ENCODE measurements at places on chromosomes 12 and 14. TPM values are rescaled to one million over a fixed set of nuclear protein-coding genes. Genes with fewer than 3 reads are reported as not detected.

- DNase-seq = no peak
Measured at GRCh38 chr12:2877953-2878732, 1.1 kb downstream of the RHNO1 start.

- peak; percentile 84 for DNase-seq
Measured at GRCh38 chr12:3046441-3047200, 30.6 kb upstream of the TSPAN9 start.

DNA sequence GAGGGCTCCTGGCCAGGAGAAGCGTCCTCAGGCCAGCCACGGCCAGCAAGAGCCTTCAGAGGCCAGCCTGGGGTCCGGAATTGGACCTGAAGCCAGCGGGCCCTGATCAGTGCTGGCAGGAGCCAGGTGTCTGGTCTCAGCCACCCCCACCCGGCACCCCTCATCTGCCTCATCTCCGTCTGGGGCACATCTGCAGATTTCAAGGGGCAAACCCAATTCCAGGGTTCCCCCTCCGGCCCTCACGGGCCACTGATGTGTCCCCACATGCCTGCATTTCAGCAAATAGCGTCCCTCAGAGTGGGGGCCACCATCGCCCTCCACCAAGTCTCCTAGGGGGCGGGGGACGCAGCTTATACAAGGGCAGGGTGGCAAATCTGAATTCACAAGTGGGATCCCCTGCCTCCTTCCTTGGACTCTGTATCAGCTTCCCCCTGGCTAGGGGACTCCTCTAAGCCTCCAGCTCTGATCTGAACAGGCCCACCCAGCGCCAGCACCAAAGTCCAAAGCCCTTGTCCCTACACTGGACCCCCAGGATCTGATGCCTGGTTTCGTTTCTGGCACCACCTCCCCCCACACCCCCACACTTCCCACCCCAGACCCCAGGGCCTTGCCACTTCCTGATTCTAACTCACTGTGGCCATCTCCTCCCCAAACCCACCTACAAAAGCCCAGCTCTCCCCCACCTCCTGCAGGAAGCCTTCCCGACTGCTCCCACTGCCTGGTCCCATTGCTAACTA lies 10.1 kb downstream of the TMEM179 start:
- DNase-seq = no peak

DNA sequence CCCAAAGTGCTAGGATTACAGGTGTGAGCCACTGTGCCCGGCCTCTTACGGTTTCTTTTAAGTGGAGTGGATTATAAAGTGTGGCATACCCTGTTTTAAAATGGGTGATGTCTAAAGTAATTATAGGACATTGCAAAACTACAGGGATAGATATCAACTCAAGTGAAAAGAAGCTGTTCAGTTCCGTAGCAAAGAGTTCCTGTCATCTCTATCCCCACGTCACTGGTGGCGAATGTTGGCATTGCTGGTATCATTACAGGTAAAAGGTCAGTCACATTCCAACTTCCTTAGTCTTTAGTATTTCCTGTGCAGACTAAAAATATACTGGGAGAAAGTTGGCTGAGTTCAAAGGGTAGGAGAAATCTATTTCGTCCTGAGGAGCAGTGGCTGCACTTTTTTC lies 95.6 kb upstream of the SLC38A2 start:
- peak; percentile 85 for DNase-seq

- no peak for DNase-seq
Measured at GRCh38 chr14:23442721-23443356, 7.4 kb upstream of the MYH7 start.

DNA sequence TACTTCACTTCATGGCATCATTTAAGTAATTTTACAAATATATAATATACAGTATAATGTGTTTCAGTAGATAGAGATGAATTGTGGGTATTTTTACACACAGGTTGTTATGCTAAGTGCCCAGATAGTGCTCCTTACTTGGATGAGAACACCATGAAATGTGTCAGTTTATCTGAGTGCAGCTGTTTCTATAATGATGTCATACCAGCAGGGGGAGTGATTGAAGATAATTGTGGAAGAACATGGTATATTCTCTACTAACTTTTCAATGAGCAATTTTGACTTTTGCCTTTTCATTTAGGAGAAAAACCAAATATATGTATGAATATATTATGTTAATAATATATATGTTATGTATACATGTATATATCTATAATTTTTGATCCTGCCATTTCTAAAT lies 221.6 kb downstream of the LRRK2 start:
- DNase-seq = no peak

DNA sequence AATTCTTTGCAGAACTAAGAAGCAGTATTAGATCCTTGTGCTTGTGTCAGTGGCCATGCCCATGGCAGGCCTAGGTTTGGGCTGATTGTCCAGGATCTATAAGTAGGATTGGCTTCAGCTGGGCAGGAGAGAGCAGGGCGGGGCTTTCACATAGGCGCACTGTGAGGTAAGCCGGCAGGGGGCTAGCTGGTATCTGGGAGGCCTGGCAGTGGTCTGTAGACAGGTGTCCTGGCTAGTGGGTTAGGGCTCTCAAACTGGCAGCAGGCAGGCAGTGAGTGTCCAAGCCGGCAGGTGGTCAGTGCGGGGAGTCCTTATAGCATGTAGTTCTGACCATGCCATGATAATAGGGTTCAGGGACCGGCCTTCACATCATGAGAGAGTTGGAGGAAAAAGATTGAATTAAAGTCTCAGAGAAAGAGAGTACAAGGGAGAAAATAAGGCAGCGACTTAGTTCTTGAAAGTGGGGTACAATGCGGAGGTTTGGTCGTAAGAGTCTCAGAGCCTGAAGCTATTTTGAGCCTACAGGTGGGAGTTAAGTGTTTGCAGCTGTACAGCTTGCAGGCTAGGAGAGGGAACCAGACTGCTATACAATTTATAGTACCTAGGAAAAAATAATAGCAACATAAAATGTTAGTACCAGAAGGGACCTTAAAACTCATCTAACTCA lies 137.4 kb downstream of the TPH2 start:
- DNase-seq = no peak

DNA sequence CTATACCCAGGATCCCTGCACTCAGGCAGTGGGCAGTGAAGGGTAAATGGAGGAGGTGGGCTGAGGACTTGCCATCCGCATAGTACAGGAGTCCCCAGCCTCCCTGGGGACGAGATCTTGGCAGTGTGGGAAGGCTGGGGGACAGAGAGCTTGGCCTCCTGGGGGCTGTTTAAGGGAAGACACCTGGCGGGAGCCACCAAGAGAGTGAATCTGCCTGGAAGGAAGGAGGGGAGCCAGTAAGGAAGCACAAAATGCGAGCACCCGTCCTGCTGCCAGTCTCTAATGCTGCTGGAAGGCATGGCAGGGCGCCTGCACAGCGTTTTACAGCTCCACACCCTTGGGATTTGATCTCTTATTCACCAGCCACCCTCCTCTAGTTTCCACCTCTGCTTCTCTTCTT lies 7.4 kb upstream of the KRT2 start:
- DNase-seq = no peak

- DNase-seq = no peak
Measured at GRCh38 chr12:62865065-62865464, 69.9 kb downstream of the PPM1H start.

DNA sequence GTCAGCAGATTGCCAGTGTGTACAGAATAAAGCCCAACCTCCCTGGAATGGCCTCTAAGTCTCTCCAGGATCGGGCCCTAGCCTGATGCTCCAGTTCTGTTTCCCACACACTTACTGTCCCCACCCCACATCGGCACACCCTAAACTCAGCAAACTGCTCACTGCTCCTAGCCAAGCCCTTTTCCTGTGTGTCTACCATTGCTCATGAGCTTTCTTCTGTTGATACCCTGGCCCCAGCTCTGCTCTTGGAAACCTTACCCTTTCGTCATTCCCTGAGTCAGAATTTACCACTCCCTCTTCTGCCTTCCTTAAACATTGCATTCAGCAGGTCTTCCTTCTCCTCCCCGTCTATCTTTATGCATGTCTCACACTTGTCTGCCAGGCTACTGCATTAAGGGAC lies 158.9 kb downstream of the TMX1 start:
- peak; percentile 92 for DNase-seq

DNA sequence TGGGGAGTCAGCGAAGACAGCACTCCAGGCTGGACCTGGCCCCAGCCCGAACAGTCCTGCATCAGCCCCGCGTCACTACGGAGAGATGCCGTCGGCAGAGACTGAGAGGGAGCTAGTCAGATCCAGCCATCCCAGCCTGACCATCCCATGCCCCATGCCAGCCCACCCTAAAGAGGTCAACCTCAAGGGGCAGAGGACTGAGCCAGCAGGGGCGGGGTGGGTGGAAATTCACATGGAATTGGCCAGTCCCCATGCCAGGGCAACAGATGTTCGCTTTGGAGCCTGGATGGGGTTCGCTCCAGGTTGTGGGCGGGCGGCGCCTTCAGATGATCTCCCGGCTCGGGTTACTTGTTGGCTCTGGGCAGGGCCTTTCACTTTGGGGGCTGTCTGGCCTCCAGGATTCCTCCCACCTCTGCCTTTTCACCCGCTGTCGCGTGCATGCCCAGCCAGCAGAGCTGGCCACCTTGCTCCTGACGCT lies 154.3 kb downstream of the TSPAN9 start:
- no peak for DNase-seq

DNA sequence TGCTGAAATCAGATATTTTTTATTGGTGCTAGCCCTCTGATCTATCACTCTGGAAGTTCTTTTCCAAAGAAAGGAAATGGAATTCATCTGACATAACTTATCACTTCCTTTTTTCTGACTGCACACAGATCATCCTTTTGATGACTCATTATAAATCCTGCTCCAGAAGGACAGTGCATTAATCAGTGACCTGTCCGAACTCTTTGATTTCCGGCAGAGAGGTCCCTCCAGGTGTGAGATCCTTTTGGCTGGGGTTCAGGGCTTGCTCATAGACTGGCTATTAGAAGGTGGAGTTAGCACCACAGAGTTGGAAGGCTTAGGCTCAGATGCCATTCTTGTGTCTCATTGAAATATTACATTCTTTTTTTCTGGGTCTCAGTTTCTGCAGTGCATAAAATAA lies 328.2 kb downstream of the ZFP36L1 start:
- peak; percentile 91 for DNase-seq

- DNase-seq = no peak
Measured at GRCh38 chr14:97028382-97028781, 231.2 kb downstream of the VRK1 start.

Gene GXYLT1
- total RNA-seq = 9.7 TPM

Gene GLT8D2
- total RNA-seq = 6.0 TPM

Gene MIP
- 0.15 TPM for total RNA-seq

Gene P2RX7
- total RNA-seq = 2.8 TPM
